ENCODE measurements at places on chromosomes 5 and 9.

DNA sequence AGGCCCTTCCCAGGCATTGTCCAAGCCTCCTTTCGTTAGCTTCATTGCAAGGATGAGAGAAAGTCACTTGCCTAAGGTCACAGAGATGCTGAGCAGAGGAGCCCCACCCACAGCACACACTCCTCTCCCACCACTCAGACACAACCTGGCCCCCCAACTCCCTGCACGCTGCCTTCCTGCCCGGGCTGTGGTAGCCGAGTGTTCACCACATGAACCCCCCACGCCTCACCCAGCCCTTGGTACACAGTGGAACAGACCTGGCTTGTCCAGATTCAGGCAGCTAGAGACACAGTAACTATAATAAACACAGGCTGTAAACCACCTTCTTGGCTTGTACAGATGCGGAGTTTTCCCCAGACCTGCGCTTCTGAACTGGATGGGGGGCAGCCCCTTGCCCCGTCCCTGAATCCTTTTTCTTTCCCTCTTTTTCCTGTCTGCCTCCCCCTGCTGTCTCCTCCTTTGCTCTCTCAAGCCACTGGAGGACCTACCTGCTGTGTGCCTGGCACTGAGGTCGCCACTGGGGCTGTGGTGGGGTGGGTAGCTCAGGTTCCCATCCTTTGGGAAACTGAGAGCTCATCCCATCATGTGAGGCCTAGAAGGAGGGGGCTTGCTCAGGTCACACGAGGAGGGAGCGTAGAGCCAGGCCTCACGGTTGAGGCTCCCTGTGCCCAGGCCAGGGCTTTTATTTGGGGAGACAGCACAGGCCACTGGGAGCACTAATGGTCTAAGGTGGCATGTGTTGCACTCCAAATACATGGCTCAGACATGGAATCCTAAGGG is 55.7 kb upstream of the SYNPO start:
- DNase-seq: no peak

DNA sequence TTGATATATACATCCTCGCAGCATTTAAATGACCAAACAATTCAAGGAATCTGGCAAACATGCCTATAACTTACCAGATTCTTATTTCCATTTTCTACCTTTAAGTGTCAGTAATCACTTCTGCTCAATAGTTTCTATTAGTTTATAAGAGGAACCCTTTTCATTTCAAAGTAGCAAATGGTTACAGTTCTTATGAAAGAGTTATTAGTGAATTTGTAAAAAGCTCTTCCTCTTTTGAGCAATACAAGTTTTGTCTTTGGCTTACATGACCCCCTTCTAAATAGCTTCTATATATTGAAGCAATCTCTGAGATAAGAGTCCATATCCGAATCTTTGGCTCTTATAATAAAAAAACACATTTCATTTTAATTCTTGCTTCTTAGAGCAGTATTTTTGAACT is 42.0 kb downstream of the ELL2 start:
- no peak for DNase-seq

GRCh38 chr5:67141644-67142043 is 55.0 kb downstream of the CD180 start:
- DNase-seq: no peak

DNA sequence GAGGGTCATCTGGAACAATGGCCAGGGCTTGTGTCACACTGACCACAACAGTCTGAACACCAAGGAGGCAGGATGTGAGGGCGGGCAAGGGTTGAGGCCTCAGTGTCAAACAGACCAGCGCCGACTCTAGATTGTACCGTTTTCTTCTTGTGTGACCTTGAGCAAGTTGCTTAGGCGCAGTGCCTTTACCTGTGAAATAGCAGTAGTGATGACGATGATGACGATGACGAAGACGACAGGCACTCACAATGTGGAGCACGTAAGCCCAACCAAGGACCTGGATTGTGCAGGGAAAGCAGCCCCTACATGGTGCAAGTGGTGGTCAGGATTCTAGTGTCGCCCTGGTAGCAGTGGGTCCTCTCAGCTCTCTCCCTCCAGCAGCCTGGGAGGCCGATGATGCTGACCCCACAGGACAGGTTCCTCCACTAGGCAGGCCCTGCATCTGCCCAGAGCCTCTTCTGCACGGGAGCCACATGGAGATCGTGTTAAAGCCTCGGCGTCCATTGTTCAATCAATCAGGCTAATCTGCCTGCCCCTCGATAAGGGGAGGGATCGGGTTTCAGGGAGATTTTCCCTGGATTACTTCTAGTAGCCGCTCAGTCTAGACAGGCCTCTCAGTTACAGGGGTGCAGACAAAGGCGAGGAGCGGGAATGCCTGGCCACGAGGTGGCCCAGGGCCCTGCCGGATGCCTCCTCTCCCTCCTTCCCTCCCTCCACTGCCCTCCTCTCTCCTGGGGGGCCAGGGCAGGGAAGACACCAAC is 91.7 kb downstream of the MACROH2A1 start:
- no peak for DNase-seq

- DNase-seq: no peak
These were observed 4.2 kb downstream of the NR5A1 start for GRCh38 chr9:124502711-124503702.

DNA sequence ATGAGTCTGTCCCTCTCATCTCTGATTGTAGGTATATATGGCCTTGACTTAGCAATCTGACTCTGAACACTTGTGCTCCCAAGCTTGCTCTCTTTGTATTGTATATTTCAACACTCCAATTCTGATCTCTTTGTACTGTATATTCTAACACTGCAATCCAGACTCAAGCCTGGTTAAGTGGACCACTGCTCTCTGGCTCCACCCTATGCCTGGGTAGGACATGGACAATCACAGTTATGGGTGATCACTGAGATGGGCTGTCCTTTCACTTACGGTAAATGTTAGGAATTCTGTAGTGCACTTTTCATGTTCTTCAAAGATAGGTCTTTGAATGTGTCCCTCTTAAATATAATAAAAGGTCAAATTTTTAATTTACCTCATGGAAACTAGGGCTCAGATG is 165.1 kb downstream of the TLR4 start:
- DNase-seq: no peak

- DNase-seq: no peak
These were observed 7.8 kb downstream of the ROR2 start for GRCh38 chr9:91942201-91942600.

GRCh38 chr9:113635586-113635985 is 172.1 kb downstream of the RGS3 start:
- DNase-seq: no peak

DNA sequence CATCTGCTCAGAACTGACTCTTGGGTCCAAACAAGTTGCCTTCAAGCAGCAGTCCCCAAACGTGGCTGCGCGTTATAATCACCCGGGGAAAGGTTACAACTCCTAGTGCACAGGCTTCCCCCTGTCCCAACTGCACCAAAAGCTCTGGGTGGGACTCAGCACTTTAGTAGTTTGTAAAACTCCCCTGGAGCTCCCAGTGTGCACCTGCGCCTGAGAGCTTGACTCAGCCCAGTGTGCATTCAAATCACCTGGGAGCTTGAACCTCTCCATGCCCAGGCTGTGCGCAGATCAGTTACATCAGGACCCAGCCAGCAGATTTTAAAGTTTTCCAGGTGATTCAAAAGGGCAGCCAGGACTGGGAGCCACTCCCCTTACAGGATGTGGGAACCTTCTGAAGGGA is 151.4 kb downstream of the COL23A1 start:
- no peak for DNase-seq

GRCh38 chr9:121865884-121866283 is 214.4 kb downstream of the DAB2IP start:
- DNase-seq: no peak

GRCh38 chr5:83428126-83428525 is 43.4 kb upstream of the VCAN start:
- no peak for DNase-seq

- DNase-seq: no peak
These were observed 47.3 kb downstream of the KCNIP1 start for GRCh38 chr5:170551076-170551475.

GRCh38 chr5:128774605-128775004 is 190.7 kb upstream of the SLC27A6 start:
- DNase-seq: no peak

- no peak for DNase-seq
These were observed 542.1 kb upstream of the ARRDC3 start for GRCh38 chr5:91925249-91925648.

GRCh38 chr9:78314953-78315870 is 18.3 kb downstream of the PSAT1 start:
- DNase-seq: no peak

DNA sequence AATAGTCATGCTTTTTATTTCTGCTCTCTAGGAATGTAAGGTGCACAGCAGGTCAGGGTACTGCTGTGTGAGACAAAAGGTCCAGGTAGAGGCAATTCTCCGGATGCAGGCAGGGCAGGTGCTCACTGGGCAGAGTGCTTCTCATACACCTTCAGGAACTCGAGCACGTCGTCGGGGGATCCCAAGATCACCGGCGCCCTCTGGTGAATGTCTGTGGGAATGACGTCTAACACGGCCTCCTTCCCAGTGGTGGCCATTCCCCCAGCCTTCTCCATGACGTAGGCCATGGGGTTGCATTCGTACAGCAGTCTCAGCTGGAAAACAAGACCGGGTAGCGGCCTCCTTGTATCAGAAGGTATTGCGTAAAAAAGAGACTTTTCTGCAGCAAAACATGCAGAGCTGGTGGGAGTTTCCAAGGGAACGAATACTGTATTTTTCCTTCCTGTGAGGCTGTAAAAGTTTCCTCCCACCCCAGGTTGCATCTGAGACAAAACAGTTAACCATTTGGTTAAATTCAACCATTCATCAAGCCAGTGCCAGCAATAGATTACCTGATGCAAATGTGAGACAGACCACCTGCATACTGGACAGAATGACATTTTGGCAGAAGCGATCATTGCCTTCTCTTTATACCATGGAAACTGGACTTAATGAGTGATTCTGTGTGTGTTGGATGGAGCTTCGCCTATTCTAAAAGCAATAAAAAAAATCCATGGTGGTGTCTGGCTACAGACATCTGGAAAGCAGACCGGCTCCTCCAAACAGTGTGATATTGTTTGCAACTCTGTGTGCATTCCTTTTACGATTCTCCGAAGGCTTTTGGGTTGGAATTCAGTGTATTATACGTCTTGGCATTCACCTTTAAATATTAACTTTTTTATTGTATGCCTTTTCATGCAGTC is 9.9 kb upstream of the FBP2 start:
- DNase-seq: peak; percentile 40

DNA sequence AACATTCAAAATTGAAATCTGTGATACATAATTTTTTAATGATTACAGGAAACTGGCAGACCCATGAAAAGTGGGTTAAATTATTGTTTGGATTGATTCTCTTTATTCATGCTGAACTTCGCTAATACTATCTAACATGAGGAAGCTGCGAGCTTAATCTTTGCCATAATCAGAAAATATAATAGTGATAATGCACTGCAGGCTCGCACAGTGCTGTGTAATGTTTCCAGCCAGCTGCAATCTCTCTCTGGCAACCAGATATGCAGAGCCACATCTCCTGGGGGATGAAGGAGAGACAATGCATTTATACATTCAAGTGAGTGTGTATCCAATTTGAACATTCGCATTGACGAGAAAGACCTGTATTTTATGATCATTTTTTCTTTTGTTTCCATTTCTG is 669.7 kb upstream of the RGMB start:
- no peak for DNase-seq

DNA sequence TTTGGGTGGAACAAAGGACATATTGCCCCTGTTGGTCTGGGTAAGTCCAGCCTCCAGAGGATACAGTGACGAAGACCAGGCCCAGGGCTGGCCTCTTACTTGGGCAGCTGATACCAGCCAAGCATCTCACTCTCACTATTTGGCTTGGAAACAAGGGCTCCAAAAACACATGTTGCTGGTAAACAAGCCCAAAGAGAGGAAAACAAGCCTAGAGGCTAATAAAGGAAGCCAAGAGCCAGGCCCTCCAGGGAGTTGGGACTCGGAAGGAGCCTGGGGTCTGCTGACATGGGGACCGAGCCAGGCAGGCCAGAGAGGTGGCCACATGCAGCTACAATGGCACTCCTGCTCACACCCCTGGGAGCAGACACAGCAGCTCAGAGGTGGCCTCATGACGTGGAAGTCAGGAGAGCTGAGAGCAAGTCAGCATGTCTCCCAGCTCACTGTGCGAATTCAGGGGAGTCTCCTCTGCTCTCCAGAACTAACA is 5.7 kb downstream of the SPARC start:
- DNase-seq: no peak

DNA sequence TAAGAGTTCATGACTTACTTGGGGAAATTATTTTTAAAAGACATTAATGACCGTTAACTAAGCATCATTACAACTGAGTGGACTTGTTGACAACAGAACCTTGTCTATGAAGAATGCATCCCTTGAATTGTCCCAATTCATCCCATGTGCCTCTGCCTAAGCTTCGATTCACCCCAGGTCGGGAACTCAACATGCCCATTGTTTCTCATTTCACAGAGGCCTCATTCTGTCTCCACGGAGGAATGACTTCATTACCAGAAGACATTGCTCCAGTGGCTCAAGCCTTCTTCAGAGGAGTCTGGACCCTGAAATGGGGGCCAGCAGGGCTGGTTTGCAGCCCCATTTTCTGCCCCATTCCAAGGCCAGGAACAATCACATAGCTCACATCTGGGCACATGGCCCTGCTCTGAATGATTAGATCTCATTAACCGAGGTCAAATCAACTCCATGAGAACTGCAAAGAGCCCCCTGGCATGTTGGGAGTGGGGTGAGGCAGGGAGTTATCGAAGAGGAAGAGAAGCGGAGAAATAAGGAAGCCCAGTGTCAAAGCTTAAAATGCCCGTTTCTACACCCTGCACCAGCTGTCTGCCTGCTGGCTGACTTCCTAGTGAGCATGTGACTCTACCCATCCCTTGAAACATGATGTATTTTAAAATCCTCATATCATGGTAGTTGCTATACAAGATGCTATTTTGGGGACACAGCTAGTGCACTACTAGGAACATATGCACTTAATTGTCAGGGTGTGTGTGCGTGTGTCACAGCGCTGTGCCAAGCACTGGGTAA is 137.3 kb downstream of the LHFPL2 start:
- DNase-seq: no peak

- DNase-seq: no peak
These were observed 208.0 kb upstream of the ARRDC3 start for GRCh38 chr5:91591076-91591475.

DNA sequence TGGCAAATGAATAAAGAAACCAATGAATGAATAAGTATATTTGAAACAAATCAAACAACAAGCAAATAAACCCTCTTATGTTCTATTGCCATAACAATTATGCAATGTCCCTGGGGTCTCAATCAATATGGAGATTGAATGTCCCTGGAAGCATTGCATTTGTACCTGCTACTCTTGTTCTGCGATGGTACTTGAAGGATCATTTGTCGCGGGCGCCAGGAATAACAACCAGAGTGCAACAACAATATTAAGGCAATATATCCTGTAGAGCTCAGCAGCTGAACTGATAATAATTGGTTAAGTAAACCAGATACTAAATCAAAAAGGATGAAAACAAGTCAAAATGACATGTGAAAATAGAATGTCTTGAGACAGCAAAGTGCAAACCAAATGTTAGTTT is 1001.9 kb upstream of the NUDT12 start:
- no peak for DNase-seq

DNA sequence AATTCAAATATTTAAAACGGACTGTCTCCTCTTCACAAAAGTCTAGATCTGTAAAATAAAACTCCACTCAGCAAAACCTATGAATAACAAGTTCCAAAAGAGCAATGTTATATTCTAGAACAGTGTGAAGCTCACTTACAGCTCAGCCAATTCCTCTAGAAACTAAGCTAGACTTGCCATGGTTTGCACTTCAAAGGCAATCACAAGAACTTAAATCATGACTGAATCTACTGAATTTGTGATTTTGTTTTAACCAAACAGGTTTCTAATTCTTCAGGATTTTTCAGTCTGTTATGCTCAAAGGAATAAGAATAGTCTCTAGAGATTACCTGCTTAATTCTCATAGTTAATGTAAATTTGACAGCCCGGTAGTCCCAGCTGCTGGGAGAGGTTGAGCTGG is 1.4 kb upstream of the PKD2L2 start:
- no peak for DNase-seq
